HFF-Myc (cell line): ENCODE measurements at places on chromosomes 16 and 17.

GRCh38 chr17:49783071-49783715 lies 5.3 kb upstream of the KAT7 start:
- DNase-seq: no peak

GRCh38 chr16:55155815-55156214 lies 168.2 kb upstream of the IRX6 start:
- DNase-seq: no peak

GRCh38 chr17:74704544-74704943 lies 8.2 kb downstream of the CD300LF start:
- no peak for DNase-seq

DNA sequence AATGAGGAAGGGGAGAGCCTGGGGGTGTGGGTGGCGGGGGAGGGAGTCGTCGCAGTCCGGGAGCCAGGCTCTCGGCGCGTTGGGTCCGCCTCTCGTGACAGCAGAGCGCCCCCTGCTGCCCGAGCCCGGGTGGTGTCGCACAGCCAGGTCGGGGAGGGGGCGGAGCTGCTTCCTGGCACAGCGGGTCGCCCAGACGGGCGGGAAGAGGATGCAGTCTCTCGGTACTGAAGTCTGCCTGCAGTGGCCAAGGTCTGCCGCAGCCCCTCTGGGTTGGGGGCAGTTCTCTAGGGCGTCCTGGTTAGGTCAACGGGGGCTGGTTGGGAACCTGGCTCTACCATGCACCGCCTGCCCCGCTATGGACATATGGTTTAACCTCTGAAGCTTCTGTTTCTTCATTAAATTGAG lies 38.2 kb upstream of the CCDC182 start:
- DNase-seq: no peak

DNA sequence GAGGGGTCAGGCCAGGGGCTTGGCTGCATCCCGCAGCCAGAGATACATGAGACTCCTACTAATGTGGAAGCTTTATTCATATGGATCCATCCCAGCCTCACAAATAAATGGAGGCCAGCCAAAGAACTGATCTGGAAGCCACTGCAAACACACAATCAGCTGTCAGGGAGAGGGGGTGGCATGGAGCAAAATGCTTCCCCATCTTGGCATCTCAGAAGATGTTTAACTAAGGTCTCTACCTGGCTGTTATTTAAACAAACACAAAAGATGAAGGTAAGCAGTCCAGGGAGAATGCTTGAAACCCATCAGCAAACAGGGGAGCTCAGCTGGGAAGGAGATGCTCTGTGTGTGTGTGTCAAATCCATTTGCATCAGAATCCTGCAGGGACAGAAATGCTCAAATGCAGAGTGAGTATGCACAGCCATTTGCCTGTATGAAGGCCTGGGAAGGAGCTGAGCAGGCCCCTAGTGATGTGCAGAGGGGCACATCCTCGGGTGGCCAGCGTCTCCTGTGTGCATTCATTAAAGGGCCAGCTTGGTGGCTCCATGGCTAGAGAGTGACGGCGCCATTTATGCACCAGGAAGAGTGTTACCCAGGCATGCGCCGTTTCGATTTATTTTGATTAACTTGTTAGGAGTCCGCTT lies 34.2 kb upstream of the IRX3 start:
- no peak for DNase-seq

DNA sequence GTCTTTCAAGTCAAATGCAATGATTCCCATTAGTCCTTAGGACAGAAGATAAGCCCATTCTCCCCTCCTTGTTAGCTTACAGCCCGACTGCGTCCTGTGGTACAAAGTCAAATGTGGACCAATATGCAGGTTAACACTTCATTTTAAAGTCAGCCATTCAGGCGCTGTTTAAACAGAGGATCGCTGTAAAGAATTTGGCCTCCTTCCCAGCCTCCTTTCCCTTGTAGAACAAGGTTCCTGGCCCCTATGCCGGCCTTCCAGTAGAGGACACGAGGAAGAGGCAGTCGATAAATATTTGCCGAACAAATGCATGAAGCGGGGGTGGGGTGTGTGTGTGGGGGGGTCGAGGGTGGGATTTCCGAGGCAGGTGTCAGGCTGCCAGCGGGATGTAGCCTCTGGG lies 4.3 kb downstream of the SDK2 start:
- no peak for DNase-seq

GRCh38 chr17:68457168-68457538 lies at the start of gene WIPI1:
Gene WIPI1, minus strand, starts transcription at chr17:68457496. Its CDS starts 75 bp downstream, at chr17:68457421.
- no peak for DNase-seq

- DNase-seq: no peak
Measured at GRCh38 chr17:27810211-27810901, 10.0 kb upstream of the NOS2 start.

DNA sequence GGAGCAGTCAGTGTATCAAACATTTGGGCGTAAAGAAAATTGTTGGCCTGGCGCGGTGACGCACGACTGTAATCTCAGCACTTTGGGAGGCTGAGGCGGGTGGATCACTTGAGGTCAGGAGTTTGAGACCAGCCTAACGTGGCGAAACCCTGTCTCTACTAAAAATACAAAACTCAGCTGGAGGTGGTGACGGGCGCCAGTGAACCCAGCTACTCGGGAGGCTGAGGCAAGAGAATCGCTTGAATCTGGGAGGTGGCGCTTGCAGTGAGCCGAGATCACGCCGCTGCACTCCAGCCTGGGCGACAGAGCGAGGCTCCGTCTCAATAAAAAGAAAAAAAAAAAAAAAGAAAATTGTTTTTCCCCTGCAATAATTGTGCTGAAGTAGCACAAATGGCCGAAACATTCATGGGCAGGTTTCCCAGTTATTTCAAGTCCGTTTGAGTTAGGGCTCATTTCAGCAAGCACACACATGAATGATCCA lies 1.4 kb downstream of the GCSH start:
- no peak for DNase-seq

DNA sequence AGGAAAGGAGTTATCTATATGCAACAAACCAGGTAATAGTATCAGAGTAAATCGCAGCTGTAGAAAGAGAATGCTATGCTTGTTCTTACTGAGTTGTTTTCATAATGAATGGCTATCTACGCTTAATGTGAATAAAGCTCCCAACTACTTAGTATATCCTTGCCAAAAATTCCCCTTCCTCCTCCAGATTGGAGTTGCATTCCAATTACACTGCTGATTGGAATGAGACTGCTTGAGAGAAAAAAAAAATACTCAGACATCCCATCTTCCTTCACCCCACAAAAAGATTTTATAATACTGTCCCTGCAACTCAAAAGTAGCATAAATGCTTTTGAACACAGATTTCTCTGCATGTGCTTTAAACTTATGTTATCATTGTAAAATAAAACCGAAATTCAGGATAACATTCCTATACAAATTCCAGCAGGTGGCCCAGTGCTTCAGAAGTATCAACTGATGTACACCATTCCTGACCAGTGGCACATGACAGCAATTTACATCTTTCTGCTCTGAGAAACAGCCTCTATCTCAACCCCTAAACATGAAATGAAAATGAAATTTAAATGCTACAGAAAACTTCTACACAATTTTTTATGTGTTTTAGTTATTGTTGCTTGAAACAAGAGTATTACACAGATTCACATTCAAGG lies 47.0 kb downstream of the SMURF2 start:
- DNase-seq: no peak

DNA sequence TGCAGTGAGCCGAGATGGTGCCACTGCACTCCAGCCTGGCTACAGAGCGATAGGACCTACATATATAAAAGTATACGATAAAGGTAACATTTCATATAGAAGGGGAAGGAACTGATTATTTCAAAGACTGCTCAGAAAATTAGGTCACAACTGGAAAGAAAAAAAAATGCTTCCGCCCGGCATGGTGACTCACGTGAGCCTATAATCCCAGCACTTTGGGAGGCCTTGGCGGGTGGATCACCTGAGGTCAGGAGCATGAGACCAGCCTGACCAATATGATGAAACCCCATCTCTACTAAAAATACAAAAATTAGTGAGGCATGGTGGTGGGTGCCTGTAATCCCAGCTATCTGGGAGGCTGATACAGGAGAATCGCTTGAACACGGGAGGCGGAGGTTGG lies 7.8 kb downstream of the TEX14 start:
- DNase-seq: no peak

DNA sequence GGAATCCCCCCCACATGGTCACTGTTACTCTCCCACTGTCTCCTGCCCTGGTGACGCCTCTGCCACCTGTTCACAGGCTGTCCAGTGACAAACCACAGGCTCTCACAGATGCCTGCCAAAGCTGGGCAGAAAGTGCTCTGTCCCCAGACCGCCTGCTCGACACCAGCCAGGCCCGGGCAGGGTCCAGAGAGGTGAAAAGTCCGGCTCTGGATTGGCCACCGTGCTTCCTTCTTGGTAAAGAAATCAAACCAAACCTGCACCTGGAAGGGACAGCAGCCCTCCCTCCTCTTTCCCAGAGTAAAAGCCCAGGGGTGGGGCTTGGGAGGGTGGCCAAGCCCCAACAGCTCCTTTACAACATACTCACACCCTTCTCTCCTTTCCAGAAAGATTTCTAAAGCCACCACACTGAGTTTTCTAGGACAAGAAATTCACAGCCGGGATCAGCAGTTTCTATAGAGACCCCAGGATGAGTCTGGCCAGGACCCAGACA lies 6.2 kb downstream of the PCGF2 start:
- no peak for DNase-seq

- DNase-seq: no peak
Measured at GRCh38 chr17:6674586-6674985, 23.0 kb downstream of the C17orf100 start.

GRCh38 chr16:75064403-75065148 lies 52.0 kb downstream of the LDHD start:
- DNase-seq: no peak

GRCh38 chr16:85303354-85303883 lies 191.1 kb upstream of the CIBAR2 start:
- DNase-seq: no peak

GRCh38 chr17:29617481-29618271 lies 5.0 kb downstream of the CORO6 start:
- no peak for DNase-seq

GRCh38 chr17:74694081-74694480 lies 18.6 kb downstream of the CD300LF start:
- DNase-seq: no peak

GRCh38 chr17:21545064-21545463 lies 147.3 kb upstream of the KCNJ18 start:
- no peak for DNase-seq

- DNase-seq: no peak
Measured at GRCh38 chr16:89446136-89446974, 44.0 kb downstream of the ANKRD11 start.

DNA sequence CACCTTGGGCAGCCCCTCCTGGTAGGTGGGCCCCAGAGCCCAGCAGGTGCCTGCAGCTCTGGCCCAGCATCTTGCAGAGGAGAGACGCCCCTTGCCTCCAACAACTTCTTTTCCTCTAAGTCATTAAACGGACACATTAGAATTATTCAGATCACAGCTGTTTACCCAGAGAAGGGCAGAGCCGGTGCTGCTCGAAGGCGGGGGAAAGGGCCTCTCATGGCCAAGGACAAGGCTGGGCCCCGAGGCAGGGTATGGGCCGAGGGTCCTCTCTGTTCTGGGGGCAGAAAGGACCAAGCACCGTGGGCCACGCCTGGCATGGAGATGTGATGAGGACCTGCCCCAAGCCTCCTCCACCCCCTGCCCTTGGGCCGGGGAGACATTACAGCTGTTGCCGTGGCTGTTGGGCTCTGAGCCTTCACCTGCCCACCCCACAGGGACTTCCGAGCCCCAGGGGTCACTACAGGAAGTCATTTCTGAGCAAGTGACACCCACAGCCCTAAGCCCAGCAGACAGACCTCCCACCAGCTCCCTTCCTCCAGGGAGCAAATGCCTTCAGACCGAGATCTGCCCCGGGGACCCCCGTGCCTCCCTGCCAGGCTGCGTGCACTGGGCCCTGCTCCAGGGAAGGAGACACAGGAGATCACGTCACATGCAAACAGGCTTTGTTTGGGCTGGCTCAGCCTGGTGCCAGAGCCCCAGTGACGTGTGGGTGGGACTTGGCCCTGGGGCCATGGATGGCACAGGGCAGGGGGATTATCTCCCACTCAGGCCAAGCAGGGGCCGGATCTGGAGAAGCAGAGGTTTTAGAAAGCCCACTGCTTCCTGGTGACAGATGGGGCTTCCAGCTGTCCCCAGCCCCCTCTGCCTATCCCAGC lies 699 bp upstream of the PVALEF start:
- DNase-seq: no peak

GRCh38 chr16:77062878-77063675 lies 127.9 kb upstream of the MON1B start:
- DNase-seq: no peak

DNA sequence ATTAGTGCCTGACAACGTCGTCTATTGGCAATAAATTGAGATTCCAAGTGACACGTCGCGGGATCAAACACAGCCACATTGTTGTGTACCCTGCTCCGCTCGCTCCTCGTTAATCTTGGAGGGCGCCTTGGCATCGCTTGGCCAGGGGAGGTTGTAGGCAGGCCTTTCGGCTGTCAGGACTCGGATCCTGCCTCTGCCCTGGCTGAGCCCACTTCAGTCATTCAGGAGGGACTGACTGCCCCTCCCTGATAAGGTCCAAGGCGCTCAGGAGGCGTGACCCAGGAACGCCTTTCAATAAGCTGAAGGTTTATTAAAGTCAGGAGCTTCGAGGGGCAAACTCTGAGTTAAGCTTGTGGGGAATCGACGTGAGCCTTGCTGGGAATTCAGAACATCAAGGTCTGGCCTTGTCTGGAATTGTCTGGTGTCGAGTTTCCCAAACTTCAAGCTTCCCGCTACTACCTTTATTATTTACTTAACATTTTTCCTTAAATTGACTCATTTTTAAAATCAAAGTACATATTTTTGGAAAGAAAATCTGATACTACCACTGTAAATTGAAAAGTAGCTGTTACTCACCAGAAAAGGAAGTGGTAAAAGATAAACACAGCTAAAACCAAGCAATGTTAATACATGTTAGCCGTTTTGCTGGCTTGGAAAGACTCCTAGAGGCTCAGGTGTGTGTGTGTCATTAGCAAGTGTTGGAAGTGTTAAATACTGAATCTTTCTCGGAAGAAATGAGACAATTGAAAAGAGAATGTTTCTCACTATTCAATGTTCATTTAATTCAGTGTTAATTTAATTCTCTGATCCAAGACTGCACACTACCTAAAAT lies 5.3 kb upstream of the IRX3 start:
- no peak for DNase-seq

DNA sequence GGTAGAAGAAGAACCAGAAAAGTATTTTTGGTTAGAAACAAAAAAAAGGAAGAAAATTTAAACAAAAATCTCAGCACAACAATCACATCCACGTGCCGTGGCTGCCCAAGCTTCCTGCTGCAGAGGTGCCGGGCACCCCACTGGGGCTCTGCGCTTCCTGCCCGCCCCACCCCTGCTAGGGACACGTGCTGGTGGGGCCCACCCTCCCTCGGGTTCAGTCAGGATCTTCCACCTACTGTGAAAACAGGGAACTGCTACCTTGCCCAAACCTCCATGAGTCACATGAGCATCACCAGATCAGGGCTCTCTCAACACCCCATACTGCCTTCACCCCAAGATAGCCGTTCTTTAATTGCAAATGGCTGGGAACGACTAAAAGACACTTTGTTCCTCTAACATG lies 24.4 kb upstream of the CYTH1 start:
- DNase-seq: no peak

- no peak for DNase-seq
Measured at GRCh38 chr17:57939797-57940196, 15.4 kb downstream of the CUEDC1 start.
